Activated CD8-positive, alpha-beta memory T cell treated with anti-CD3 and anti-CD28 coated beads for 48 hours (primary cell): ENCODE measurements at places on chromosomes 5 and 9.

DNA sequence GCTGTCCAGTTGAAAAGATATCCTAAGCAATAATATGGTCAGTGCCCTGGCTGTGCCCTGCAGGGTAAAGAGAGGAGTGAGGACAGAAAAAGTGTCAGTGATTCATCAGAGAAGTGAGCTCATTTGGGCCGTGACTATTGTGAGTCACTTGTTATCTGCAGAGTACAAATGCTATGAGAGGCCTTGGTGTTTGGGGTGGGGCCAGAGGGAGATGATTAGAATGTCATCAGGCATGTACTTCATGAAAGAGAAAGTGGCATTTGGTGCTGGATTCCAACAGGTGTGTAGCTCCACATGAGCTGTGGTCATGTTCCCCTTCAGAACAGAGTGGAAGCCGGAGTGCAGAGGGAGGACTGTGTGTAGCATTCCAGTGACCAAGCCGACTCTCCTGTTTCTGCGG is 174.1 kb downstream of the KDM4C start:
- no peak for DNase-seq

GRCh38 chr9:128523199-128523925 is 18.8 kb downstream of the GLE1 start:
- no peak for DNase-seq

- no peak for DNase-seq
Observed at GRCh38 chr9:130921300-130921988, 17.6 kb downstream of the FIBCD1 start.

DNA sequence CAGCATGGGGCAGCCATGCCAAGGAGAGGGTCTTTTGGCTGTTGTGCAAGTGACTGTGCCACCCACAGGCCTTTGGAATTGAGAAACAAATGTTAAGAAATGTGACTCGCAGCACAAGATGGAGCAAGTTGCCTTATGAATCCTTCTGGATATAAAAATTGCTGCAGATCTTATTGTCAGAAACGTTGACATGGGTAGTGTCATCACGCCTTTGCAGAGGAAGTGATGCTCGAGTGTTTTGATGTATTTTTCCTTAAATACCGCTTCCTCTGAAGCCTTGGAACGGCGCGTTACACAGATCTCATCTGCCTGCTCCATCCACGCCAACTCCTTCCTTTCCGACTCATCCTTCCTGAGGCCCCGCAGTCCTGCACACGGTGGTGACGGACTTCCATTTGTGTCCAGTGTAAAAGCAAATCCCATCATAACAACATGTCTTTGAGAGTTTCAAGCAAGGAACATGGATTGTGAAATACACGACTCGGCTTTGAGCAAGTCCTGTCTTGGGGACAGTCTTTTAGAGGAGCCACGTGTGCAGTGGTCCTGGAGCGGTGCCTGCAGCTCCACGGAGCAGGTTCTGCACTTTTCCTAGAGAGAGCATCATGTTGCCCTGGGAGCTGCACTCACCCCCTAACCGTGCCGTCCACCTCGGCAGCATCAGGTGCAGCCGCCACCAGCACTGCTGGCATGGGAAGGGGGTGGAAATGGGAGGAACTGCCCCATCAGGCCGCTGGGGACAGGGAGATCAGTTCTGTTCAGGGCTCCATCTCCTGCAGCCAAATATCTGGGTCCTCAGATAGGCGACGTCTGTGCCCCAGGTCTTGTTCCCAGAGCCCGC is 15.1 kb downstream of the ROPN1L start:
- no peak for DNase-seq

- no peak for DNase-seq
Observed at GRCh38 chr5:144487761-144488160, 317.1 kb downstream of the KCTD16 start.

DNA sequence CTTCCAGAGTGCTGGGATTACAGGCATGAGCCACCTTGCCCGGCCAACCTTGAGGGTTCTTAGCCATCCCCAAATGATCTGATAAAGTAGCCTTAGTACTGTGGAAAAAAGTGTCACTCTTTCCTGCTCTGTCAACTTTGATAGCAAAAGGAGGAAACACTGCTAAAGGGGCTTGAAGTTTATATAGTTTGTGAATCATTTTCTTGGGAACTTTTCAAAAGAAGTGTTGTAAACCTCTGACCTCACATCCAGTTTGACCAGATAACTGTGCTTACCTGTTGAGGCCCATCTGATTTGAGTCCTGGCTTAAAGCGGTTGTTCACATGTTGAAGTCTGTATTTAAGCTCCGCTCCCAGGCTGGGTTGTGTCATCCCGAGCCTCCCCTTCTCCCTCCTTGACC is 303.3 kb downstream of the DOCK8 start:
- no peak for DNase-seq

GRCh38 chr5:114391321-114391720 is 29.5 kb downstream of the KCNN2 start:
- no peak for DNase-seq
